Suppressor macrophage treated with lipopolysaccharide for 1 hour (primary cell): ENCODE measurements at places on chromosomes 16 and 17.

DNA sequence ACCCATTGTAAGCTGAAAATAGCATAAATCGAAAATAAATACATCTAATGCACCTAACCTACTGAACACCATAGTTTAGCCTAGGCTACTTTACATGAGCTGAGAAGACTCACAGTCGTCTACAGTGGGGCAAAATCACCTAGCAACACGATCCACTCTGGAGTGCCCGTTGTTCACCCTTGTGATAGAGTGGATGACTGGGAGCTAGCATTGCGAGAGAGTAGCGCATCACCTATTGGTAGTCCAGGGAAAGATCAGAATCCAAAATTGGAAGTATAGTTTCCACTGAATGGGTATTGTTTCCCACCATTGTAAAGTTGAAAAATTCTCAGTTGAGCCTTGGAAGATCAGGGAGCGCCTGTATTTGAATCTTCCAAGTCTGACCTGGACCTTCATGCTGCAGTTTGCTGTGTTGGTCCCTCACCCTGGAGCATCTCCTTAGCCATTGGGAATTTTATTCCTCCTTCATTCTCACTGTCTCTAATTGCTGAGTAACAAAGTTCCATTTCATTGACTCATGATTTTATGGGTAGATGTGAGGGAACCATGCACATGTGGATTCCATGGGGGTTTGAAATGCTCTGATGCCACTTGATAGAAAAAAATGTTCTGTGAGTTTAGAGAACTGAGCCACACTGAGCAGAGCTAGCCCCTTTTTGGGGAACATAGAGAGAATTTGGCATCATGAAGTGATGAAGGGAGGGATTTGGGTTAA, 19.6 kb downstream of the AKAP1 start:
- DNase-seq: no peak

- peak; percentile 38 for DNase-seq
These were observed 14.4 kb upstream of the FAAP100 start for GRCh38 chr17:81566461-81567126.

- DNase-seq: no peak
These were observed 84.7 kb downstream of the PLCG2 start for GRCh38 chr16:81863630-81864352.

DNA sequence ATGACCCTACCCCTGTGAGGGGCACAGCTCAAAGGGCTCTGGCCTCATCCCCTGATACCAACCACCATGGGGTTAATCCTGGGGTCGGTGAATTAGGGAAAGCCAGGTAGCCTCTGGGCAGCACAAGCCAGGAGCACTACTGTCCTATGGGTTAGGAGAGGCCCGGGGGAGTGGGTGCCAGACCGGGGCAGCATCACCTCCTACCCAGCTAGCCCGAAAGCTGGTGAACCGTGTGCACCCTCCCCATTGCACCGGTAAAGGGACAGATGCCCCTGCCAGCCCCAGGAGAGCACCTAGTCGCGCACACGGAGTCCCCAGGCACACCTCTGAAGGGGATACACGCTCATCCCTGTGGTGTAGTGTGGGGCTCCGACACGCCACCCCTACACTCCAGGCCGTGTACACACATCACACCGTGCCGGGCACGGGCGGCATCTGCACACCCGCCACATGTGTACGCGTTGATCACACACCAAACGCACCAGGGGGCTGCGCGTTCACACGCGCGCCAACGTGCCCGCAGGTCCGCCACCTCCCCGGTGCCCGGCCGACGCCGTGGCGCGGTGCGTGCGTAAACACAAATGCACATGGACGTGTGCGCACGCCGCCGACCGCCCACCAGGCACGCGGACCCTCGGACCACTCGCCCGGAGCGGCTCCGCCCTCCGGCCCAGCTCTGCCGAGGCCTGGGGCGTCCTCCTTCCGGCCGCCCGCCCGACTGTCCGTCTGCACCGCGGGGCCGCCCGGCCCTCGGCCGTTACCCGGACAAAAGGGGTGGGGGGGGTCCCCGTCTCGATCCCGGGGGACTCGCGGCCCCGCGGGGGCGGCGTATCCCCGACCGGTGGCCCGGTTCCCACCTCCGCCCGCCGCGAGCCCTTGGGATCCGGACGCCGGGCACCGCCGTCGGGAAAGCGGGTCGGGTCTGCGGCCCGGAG, 785 bp downstream of the UBALD1 start:
- no peak for DNase-seq
